Brain pericyte (primary cell): ENCODE measurements at places on chromosomes 3 and 15.
A peak's percentile ranks its signal among the peaks of the same experiment; 100 is the strongest.

DNA sequence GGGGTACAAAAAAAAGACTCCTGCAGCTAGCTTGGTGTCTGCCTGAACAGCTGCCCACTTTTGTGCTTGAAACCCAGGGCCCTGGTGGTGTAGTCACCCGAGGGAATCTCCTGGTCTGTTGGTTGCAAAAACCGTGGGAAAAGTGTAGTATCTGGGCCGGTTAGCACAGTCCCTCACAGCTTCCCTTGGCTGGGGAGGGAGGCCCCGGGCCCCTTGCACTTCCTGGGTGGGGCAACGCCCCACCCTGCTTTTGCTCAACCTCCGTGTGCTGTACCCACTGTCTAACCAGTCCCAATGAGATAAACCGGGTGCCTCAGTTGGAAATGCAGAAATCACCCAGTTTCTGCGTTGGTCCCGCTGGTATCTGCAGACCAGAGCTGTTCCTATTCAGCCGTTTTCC is 211.7 kb upstream of the ZPLD1 start:
- no peak for DNase-seq

DNA sequence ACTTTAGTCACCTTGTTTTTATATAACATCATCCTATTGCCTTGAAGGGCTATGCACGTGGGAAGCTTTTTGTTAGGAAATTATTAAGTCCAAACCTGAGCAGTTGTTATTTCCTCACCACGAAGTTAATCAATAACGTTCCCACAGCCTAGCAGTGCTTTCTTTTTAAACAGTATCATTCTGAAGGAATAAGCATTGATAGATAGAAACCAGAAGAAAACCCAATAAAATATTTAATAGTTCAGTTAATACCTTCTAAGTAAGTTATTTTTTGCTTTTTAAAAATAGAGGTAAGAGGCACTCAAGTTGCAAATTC is 149.3 kb downstream of the KCNMB2 start:
- DNase-seq, result no peak

- no peak for DNase-seq
These were observed 36.9 kb downstream of the NTRK3 start for GRCh38 chr15:88219623-88220022.

DNA sequence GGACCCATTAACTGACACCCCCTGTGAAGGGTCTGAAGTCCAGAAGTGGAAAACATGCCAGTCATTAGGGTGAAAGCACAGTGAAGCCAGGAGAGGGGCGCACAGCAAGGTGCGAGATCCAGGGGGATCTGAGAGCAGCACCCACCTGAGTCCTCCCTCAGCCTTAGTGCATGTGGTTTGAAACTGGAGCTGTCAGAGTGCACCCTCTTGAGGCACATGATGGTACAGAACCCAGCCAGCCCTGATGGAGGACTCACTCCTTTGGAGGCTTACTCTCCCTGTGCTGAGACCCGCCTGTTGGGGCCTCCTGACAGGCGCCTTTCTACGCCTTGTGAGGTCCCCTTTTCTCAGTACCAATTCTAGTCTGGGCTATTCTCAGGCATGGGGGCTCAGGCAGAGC is 77.8 kb downstream of the IL20RB start:
- DNase-seq, result no peak

GRCh38 chr3:58122936-58123700 is 87.7 kb downstream of the DNASE1L3 start:
- DNase-seq, result no peak

DNA sequence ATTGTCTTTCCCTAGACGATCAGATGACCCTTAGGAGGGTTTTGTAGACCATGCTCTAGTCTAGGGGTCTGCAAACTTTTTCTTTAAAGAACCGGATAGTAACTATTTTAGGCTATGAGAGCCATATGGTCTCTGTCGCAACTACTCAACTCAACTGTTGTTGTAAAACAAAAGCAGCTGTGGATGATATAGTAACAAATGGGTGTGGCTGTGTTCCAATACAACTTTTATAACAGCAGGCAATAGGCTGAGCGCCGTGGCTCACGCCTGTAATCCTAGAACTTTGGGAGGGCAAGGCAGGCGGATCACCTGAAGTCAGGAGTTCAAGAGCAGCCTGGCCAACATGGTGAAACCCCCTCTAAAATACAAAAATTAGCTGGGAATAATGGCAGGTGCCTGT is 6.1 kb upstream of the CMTM6 start:
- DNase-seq, result no peak

GRCh38 chr3:127551178-127551577 is 39.4 kb downstream of the TPRA1 start:
- no peak for DNase-seq

- no peak for DNase-seq
These were observed 7.7 kb downstream of the NT5DC2 start for GRCh38 chr3:52525680-52526561.

DNA sequence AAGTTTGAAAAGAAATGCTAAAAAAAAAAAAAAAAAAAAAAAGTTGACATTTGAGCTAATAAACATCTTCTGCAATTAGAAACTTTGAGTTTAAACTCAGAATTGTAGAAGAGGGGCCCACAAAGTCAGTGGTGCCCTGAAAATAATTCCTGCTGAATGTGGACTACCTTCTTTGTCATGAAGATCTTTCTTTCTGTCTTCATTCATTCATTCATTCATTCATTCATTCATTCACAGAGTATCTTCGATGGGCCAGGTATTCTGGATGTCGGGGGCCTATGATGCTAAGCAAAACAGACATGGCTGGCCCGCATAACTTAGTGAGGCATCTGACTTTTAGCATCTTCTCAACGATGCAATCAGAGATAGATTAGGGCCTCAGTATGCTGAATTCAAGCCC is 24.6 kb downstream of the ETV5 start:
- no peak for DNase-seq

GRCh38 chr3:143429628-143430514 is 310.3 kb downstream of the CHST2 start:
- DNase-seq, result no peak

DNA sequence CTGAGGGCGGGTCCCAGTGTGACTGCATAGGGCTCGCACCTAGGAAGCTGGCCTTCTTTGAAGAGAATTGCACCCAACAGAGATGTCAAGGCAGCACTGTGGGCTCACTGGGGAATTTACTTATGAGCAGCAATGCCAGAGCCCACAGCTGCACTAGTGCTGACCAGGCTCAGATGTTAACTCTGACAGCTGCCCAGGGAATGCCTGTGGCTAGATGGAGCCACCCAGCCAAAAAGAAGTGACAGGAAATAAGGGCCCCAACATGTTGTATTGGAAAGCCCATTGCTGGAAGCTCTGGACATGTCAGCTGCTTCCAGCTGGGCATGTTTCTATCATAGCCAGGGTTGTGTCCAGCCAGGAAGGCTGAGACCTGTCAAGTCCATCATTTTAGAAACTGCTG is 90.9 kb upstream of the ZNF280D start:
- DNase-seq, result no peak

DNA sequence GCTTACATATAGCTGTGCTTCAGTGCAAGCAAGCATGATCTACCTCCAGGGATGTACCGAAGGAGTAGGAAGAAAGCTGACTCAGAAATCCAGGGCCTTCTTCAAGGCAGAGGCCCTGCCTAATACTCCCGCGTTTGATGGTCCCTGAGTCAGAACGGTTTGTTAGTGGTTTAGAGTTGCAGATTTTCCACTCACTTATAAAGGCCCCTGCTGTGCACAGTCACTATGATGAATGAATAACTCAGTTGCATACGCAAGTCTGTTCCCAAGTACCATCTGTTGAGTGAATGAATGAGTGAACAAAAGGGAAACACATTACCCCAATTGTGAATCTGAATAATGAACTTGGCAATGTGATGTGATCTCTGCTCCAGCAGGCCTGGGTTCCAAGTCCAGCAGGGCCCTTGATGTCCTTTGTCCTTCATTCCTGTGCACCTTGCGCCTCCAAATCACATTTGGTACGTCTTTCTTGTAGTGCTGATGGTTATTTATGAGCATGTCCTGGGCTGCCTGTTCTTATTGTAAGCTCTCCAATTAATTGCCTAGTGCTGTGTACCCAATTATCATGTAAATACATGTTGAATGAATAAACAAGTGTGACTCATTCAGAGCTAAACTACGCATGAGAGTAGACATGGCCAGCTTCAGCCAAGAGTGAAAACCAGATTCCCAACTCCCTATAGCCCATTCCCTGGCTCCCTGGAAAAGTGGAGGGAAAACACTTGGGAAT is 85.3 kb upstream of the LIMD1 start:
- peak; percentile 86 for DNase-seq

GRCh38 chr15:100926971-100927756 is 8.0 kb downstream of the LRRK1 start:
- no peak for DNase-seq

DNA sequence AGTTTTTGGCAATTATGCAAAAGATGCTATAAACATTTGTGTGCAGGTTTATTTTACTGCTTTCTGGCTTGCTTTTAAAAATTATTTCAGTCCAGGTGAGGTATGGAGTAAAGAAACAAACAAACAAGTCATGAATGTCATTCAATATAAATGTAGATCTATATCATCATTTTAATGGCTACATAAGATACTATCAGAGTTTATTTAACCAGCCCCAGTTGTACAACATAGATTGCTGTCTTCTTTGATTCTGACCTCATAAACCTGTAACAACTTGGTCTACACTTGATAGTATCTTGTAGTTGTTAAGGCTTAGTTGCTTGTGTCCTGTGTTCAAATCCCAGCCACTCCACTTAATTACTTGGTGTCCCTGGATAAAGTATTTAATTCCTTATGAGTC is 46.0 kb upstream of the RNU6-1 start:
- DNase-seq, result no peak

- DNase-seq, result no peak
These were observed 281.3 kb upstream of the LMCD1 start for GRCh38 chr3:8220291-8220690.

- DNase-seq, result no peak
These were observed 6.7 kb upstream of the PROK2 start for GRCh38 chr3:71791634-71792033.

- DNase-seq, result no peak
These were observed 603.4 kb downstream of the FOXP1 start for GRCh38 chr3:70979983-70980645.

- no peak for DNase-seq
These were observed 93.9 kb downstream of the ECT2 start for GRCh38 chr3:172844428-172844827.

DNA sequence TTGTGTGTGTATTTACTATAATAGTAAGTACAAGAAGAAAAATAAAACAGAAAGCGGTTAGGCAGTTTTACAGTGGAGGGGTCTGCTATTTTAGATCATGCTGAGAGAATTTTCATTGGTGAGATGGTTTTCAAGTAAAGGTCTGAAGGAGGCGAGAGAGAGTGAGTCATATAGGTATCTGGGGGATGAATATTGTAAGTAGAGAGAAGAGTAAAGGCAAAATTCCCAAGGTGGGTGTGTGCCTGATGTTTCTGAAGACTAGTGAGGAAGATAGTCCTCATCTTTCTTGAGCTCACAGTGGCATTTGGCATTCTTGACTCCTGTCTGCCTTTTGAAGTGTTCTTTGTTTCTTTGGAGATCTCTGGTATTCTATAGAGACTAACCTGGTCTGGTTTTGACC is 38.6 kb downstream of the CRYBG3 start:
- DNase-seq, result no peak

DNA sequence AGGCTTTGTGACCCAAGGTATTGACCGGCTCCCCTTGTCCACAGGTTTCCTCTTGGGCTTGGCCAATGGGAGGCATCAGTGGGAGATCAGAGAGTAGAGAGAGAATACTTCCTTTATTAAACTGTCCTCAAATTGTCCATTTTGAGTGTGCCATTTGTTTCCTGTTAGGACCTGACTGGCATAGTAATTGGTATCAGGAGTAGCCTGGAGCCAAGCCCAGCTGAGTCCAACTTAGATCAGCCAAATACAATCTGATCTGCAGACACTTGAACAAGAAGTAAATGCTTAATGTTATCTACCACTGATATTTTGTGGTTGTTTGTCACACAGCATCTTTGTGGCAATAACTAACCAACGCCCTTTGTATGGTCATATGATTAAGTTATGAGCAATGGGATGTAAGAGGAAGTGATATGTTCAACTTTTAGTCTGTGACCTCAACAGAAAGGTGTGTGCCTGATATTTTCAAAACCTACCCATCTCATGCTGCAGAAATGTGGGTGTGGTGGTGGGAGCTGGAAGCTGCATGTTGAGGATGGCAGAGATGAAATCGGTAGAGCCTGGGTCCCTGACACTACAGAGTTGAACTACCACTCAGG is 13.3 kb downstream of the MYD88 start:
- no peak for DNase-seq

DNA sequence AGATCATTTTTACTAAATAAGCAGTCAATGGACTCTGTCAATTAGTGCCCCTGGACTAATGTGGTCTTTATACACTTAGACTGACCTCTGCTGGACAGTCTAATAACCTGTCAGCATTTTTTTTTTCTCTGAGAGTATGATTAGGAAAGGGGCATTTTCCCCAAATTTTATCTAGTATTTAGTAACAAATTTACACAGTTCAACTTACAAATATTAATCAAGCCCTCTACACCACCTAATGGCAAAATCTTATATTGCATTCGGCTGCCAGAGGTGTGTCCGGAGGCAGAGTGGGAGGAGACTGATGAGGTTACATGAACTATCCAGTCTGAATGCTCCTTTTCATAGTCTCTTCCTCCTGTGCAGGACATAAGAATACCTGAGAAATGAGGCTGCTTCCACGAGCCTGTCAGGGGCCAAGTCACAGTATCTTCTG is 36.0 kb upstream of the COLQ start:
- peak; percentile 49 for DNase-seq

- no peak for DNase-seq
These were observed 35.7 kb downstream of the TMEM39A start for GRCh38 chr3:119427669-119428068.

DNA sequence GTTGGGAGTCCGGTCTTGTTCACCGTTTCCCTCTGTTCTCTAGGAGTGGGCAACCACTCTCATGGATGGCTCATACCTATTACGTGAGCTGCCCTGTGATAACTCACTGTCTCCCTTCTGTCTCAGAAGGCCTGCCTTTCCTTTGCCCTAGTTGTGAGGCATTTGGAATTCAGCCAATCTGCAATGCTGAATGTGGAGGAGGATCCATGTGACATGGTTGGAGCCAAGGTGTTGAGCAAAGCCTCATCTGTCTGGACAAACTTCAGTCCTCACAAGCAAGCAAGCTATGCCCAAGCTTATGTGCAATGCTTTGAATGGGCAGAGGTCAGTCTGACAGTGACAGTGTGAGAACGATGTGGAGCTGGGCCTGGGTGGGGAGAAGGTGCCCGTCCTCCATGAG is 37.8 kb upstream of the ATP10A start:
- DNase-seq, result no peak

GRCh38 chr15:79853492-79854328 is 43.1 kb downstream of the MTHFS start:
- peak; percentile 77 for DNase-seq

DNA sequence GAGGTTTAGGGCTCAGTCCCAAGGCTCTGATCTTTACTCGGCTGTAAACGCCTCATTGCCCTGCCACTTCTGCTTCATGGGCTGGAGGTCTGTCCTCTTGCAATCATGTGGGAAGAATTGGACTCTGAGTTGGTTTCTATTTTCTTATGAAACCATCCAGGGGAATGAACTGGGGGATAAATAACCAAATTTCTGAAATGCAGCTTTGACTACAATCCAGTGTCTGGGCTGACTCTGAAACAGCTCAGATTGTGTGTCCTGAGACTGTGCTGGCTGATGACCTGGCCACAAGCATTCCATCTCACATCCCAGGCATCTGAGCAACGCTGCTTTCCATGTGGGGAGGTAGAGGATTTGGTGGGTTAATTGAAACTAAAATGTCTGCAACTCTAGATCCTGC is 71.0 kb upstream of the GALNT15 start:
- DNase-seq, result no peak
